ENCODE measurements at places on chromosomes 1 and 21.

GRCh38 chr1:233356705-233356987 is 29.1 kb downstream of the MAP3K21 start:
- DNase-seq: no peak

- DNase-seq: no peak
These were observed 17.8 kb downstream of the AADACL4 start for GRCh38 chr1:12661606-12662219.

GRCh38 chr21:45867671-45868081 is 113.9 kb upstream of the COL6A1 start:
- no peak for DNase-seq

GRCh38 chr1:44521378-44522080 is 116.5 kb downstream of the RNF220 start:
- no peak for DNase-seq

DNA sequence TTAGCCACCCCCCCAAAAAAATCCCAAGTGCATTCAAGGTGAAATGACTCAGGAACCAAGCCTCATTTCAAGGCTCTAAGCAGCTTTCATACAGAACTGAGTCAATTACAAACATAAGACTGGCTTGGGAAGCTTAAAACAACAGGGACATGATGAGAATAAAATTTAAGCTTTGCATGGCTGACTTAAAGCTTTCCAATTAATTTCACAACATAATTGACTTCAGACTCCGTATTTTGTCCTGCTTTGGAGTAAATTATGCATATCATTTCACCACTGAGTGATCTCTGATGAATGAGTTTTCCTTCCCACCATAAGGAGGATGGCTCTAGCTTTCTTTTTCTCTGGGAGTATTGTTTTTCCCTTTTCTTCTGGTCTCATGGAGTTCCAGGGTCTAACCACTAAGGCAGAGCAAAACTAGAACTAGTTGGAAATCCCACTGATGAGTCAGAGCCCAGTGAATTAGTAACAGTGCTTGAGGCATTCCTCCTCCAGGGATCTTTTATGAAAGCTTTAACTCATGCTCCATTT is 72.8 kb downstream of the XCL2 start:
- no peak for DNase-seq

- no peak for DNase-seq
These were observed 200.1 kb upstream of the CAMK1G start for GRCh38 chr1:209383422-209383821.

DNA sequence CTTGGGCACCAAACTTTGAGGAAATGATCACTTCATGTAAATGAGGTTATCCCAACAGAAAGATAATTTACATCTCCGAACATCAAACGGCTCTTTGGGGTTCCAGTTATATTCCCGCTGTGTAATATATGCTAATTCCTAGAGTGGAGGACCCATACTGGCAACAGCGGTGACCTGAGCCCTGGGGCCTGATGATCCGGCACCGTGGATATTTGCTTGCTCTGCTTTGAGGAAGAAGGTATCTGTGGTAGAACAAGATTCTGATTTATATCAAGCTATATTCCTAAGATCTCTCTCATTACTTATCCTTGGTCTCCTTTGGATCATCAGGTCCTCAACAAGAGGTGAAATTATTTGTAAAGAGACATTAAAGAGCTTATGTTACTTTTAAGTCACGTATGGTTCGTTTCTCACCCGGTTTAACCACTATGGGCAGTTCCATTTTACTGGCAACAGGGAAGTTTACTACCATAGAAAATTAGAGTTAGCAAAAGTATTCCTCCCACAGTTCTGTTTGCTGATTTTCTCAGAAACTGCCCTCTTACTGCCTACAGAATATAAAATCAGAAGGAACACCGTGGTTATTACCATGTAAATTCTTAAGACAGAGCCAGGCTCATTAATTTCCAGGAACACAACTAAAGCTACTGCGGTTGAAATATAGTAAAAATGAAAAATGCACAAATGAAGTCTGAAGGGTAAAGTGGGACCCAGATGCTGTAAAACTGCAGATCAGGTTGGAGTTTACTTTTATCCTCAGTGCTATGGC is 56.7 kb downstream of the MRPL39 start:
- no peak for DNase-seq

DNA sequence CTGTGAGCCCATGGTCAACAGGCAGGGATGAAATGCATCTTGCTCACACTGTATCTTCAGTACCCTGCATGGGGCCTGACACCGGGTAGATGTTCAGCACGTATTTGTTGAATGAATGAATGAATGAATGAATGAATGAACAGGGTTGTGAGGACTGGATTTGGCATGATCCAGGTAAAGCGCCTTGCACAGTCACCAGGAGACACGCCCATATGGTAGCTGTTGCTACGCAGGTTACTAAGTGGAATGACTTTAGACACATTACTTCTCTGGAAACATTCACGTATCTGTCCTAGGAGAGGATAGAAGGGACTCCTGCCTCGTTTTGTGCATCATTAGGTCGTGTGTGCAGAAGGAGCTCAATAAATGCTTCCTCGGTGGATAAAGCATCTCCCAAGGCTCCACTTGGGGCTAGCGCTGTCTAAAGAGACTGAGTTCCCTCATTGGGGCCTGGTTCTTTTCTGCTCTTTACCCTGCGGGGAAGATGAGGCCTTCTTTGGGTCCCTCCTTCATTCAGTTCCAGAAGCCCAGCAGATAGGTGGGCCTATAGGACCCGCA is 54.2 kb downstream of the NDUFS5 start:
- DNase-seq: no peak

GRCh38 chr21:27104846-27105431 is 138.1 kb upstream of the ADAMTS5 start:
- no peak for DNase-seq

GRCh38 chr1:92992054-92992453 is 30.8 kb upstream of the DIPK1A start:
- no peak for DNase-seq

DNA sequence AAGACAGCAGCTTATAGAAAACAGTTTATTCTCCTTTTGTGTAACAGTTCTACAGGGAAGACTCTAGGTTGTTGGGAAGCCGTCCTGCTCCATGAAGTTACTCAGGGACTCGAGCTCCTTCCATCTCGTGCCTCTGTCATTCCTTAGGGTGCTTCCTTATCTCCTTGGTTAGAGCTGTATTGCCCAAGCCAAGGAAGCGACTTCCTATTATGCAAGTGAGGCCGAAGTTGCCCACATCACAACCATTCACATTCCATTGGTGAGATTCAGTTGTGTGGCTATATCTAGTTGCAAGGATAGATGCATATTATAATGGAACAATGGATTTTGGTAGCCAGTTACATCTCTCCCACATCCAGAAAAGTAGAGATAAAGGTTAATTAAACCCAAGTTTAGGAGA is 9.0 kb downstream of the GSTM5 start:
- no peak for DNase-seq

DNA sequence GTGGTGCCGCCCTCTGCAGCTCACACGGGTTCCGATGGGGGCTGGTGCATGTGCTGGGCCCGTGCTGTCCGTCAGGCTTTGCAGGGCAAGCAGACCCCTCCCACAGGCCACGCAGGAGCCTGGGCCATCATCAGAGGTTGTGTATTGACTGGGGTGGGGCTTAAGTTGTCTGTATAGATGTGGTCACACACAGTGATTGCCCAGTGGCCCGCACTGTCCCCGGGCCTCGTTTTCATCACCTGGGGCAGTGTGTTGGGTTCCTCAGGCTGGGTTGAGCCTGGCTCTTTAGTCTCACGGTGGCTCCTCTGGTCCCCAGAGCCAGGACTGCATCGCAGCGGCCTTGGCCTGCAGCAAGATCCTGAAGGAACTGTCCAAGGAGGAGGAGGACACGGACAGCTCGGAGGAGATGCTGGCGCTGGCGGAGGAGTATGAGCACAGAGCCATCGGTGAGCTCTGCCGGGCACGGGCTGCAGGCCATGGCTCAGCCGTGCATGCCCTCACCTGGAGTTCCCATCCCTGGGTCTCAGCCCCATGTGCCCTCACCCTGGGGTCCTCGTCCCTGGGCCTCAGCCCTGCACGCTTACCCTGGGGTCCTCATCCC is 44.1 kb downstream of the TRPM2 start:
- DNase-seq: no peak

DNA sequence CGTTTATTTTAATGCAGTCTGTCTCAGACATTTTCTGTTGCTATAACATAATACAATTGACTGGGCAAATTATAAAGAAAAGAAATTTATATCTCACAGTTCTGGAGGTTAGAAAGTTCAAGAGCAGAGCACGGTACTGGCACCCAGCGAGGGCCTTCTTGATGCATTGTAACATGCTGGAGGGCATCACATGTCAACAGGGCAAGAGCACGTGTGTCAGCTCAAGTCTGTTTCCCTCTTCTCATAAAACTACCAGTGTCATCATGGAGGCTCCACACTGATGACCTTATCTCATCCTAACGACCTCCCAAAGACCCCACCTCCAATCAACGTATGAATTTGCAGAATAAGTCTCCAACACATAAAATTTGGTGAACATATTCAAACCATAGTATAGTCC is 90.6 kb upstream of the GRIK1 start:
- DNase-seq: no peak

GRCh38 chr1:116496898-116497297 is 73.9 kb downstream of the CD58 start:
- no peak for DNase-seq

DNA sequence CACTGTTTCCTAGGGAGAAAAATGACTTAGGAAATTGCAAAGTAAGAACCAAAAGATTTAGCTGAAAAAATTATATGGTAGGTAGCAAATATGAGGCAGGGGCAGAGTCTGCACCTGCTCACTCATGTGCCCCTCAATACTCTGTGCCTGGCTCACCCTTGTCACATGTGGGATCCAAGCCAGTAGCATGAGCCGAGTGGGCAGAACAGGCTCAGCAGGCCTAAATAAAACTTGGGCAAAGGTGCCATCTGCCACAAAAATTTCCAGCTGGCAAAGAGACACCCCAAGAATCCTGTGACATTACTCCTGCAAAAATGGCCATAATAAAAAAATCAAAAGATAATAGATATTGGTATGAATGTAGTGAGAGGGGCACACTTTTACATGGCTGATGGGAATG is 1321.2 kb downstream of the NCAM2 start:
- DNase-seq: no peak

GRCh38 chr21:37071561-37072273 is 1.2 kb downstream of the PIGP start:
- no peak for DNase-seq

- no peak for DNase-seq
These were observed 775 bp upstream of the PRPF38B start for GRCh38 chr1:108691128-108691941.

- no peak for DNase-seq
These were observed 165.6 kb downstream of the USP25 start for GRCh38 chr21:15895142-15896106.

DNA sequence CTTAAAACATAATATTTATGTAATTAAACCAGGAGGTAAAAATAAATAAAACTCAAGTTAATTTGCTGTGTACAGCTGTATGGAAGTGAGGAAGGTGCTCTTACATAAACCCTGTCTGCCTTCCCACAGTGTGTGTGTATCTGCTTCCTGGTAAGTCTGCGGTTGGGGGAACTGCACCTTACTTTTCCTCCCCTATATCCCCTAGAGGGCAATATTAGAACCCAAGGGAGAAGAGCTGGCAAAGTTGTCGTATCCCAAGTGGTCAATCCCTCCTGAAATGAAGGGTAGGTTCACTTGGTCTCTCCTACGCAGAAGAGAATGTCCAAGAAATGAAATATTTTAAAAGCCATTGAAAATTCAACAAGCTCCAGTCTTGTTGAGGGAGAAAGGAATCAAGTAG is 17.8 kb upstream of the JAK1 start:
- no peak for DNase-seq

- DNase-seq: no peak
These were observed 163.0 kb upstream of the GORAB start for GRCh38 chr1:170369000-170369399.

GRCh38 chr1:167500283-167500860 is 18.0 kb downstream of the CD247 start:
- DNase-seq: no peak

- DNase-seq: no peak
These were observed 856 bp downstream of the NRDC start for GRCh38 chr1:51877434-51878307.

GRCh38 chr1:114164840-114165543 is 11.3 kb upstream of the SYT6 start:
- no peak for DNase-seq

- no peak for DNase-seq
These were observed 51.5 kb upstream of the RUNX3 start for GRCh38 chr1:24981631-24982005.

DNA sequence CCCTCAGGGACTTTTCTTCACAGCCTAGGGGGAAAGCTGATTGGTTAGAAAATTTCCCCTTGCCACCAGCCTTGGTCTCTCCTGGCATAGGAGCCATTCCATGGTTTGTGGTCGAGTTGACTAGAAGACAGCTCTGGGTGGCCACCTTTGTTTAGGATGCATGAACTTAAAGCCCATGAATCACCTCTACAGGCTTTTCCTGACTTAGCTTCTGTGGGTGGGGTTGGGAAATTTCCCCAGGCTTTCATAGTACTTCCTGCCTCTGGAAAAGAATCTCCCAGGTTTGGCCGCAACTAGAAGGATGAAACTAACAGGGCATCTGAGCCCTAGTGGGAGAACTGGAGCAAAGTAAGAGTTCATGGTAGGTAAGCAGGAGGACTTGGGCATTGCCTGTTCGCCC is 72.6 kb downstream of the SNRPE start:
- DNase-seq: no peak

Measured in spinal cord (tissue), 10 donors.